ENCODE measurements at places on chromosomes 16 and 17.

- DNase-seq, result no peak
These were observed 45.9 kb downstream of the NT5M start for GRCh38 chr17:17348872-17349723.

DNA sequence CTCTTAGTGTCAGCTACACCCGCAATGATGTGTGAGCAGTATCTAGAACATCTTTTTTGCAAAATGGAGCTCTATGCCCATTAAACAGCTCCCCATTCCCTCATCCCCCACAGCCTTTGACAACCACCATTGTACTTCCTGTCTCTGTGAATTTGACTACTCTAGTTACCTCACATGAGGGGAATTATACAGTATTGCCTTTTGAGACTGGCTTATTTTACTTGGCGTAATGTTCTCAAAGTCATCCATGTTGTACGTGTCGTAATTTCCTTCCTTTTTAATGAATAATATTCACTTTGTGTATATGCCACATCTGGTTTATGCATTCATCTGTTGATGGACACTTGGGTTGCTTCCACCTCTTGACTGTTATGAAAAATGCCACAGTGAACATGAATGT is 23.2 kb upstream of the CCL22 start:
- no peak for DNase-seq

DNA sequence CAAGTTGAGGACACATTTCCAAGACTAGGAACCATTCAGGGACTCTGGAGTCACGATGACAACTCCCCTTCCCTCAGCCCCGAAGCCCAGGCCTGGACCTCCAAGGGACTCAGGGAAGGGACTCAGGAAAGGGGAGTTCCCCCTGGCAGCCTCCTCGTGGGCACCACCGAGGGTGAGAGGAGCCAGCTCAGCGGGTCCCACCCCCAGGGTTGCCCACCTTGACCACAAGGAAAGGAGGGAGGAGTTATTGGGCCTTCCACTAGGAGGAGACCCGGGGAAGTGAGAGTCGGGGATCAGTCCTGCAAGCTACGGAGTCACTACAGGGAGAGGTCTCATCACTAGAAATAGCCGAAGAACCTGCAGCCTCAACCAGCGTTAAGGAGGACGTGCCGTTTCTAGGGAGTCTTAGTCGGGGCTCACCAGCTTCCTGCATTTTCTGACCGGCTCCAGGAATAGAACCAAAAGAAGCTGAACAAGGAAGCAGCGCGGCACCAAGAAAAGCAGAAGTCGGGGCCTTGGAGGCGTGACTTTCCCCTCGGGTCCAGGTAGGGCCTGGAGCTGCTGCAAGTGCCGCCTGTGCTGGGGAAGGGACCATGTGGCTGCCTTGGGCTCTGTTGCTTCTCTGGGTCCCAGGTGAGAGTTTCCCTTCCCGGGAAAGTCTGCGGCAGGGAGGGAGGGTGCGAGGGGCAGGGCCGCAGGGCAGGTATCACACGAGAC is at the start of gene CD300A:
Gene CD300A, plus strand, starts transcription at position 524 of the 717 bp plus-strand sequence. Its CDS starts 70 bp downstream, at position 594.
- DNase-seq, result no peak

GRCh38 chr17:32878211-32878610 is 1.3 kb upstream of the MYO1D start:
- DNase-seq, result no peak

DNA sequence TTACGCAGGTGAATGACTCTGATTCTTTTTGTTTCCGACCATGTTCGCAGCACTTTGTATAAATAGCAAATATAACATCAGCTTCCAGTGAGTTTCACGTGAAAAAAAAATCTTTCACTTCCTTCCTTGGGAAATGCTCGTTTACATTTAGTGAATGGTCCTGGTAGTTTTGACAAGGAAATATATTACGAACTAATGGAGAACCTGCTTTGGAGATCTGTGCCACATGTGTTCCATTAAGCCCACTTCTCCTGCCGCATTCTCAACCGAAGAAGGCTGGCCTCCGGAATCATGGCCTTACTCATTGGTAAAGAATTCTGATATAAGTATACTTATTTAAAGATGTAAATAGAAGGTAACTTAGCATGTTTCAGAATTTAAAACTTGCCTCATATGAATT is 3.6 kb downstream of the CRAMP1 start:
- DNase-seq, result peak; percentile 36

- no peak for DNase-seq
These were observed 14.2 kb upstream of the CETP start for GRCh38 chr16:56947604-56947995.

DNA sequence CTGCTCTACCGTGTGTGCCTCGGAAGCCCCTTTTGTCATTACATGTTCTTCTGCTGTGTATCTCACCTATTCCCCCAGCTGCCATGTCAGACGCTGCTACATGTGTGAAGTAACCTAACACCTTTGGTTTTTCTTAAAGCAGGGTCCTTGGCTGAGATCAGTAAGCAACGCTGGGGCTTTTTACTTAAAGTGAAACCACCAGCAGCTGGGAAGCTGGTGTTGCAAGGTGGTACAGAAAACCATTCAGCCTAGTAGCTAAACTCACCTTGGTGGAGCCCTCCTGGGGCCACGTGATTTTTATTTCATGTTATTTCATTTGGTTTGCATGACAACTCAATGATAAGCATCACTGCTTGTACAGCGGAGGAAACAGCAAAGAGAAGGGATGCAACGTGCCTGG is 62.6 kb downstream of the PLCG2 start:
- no peak for DNase-seq

DNA sequence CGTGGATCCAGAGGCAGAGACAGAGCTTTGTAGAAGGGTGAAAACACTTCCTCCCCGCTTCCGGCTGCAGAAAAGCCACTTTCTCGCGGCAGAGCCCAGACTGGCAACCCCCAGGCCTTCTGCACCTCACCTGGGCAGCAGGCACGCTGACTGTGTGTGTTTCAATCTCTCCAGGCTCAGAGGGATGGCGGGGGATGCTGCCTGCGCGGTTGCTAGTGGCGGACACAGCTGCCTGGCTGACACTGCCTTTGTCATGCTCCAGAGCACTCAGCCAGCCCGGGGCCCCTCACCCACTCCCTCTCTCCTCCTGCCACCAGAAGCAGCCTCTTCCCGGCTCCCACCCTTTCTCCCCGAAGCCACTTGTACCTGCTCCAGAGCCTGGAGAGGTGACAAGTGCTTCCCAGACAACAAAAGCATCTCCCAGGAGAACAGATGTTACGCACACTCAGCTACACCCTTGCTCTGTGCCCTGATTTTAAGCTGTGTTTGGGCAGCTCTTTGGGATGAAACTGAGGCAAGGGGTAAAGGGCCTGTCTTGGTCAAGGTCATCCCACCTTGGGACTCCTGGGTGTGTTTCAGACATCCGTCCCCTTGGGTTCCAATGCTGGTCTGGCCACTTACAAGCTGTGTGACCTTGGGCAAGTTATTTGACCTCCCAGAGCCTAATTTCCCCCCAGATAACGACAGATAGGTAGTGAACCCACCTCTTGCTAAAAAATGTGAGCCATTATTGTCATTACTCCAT is 9.2 kb upstream of the GLIS2 start:
- no peak for DNase-seq

DNA sequence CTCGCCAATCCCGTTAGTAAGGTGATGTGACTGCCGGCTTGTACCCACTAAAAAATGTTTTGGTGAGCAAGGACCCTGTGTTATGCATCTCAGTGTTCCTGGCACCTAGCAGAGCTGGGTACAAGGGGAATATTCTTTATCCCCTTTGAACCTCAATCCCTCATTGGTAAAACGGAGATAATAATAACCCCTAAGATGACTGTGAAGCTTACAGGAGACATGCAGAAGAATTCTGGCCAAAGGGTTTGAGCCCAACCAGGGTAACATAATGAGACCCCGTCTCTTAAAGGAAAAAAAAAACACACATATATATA is 896 bp downstream of the GGA2 start:
- DNase-seq, result no peak

DNA sequence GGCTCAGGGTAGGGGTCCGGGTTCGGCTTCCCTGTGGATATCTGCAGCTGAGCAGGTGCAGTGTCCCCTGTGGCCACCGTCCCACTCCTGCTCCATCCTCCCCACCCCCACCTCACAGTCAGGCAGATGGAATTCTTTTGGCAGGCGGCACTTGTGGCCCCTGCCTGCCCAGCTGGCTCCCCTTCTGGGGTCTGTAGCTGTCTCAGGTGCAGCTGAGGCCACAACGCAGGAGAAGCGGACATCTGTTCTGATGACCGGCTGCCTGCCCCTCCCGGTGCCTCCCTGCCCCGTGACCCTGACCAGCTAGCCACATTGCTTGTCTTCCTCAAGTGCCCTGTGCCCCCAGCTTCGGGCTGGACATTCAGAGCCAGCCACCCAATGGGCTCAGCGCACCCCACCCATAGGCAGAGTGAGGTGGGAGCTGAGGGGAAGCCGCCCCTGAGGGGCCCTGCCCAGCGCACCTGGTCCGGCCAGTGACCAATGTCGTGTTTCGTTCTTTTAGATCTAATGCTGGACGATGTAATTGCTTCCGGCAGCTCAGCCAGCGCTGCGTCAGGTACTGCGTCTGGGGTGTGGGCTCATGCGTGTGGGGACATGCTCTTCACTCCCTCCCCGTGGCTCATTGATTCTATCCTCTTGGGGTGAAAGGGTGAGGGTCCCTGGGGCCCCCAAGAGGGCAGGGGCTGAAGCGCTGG is 25.2 kb upstream of the ABCC3 start:
- DNase-seq, result no peak

- DNase-seq, result no peak
These were observed 16.9 kb downstream of the ADAD2 start for GRCh38 chr16:84207879-84208278.

DNA sequence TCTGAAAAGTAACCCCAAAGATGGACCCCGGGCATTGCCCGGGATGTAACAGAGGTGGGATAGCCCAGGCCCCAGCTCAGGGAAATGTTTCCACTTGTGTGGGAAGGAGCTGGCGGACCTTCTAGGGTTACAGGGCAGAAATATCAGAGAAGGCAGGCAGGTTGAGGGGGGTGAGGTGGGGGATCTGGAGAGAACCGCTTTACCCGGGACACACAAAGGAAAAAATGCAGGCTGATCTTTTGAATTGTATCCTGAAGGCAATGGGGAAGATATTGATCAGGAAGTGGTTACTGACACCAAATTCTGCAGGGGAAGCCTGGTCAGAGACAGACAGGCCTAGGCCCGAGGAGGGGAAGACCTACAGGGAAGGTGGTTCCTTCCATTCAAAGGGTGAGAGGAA is 3.5 kb downstream of the SLC47A1 start:
- DNase-seq, result no peak

DNA sequence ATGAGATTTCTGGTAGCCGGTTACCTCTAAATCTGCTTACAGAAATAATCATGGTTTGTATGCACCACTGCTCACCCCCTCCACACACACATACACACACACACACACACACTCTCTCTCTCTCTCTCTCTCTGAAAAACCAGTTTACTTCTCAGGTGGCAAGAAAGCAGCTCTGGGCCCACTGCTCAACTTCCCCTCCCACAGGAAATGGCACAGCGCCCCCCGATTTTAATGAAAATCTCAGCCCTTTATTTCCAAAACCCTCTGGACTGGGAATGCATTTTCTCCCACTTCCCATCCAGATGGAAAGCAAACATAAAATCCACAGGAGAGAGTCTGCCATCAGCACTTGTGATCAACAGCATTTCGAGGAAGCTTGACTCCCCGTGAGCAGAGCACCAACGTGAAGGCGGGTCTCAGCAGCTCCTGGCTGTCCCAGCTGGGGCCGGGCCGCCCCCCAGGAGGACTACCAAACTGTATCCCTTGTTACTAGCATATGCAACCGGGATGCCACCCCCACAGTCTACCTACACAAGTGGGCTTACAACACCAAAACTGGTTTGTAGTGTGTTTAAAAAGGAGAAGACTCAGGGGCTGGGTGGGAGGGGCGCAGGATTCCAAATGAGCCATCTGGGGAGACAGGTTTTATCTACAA is 121.1 kb downstream of the SLC39A11 start:
- DNase-seq, result no peak

Measured in fibroblast of skin of back (primary cell).